ENCODE measurements at places on chromosomes 12 and 14. TPM values are rescaled to one million over a fixed set of nuclear protein-coding genes. Genes with fewer than 3 reads are reported as not detected.

- DNase-seq: no peak
These were observed 17.9 kb downstream of the KRT76 start for GRCh38 chr12:52759218-52759617.

DNA sequence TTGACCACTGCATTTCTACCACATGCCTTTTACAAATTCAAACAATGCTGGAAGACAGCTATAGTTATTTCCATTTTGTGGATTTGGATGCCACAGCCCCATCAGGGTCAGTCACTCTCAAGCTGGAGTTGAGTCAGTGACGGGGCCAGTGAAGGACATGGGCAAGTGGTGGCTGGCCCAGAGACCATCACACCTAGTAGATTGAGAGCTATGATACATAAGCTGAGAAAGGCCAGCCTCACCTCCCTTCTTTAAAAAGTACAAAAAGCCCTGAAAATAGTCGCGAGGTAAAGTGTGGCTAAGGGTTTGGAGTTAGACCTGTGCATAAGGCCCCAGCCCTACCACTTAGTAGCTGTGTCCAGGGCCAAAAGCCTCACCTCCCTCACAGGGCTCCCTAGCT is 4.1 kb downstream of the KCTD10 start:
- no peak for DNase-seq

DNA sequence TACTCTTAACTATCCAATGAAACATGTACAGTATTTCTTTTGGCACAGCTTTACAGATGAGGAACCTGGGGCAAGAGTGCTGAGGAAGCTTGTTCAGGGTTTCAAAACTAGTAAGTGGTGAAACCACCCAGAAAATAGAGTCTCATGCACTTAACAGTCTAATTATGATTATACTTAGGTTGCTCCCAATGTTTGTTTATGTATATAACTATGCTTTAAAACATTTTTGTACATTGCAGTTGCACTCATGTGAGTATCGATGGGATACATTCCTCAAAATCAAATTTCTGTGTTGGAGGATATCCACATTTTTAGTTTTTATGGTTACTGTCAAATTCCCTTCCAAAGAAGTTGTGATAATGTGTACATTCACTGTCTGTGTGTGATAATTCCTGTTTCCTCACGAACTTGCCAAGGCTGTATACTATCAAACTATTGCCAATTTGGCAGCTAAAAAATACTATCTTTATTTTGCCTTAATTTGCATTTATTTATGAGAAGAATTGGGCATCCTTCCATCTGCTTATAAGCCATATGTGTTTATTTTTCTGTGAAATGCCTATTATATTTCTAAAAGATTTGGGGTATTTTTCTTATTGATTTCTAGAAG is 143.9 kb upstream of the SSTR1 start:
- DNase-seq: no peak

GRCh38 chr12:76299536-76300296 is 48.5 kb downstream of the BBS10 start:
- no peak for DNase-seq

DNA sequence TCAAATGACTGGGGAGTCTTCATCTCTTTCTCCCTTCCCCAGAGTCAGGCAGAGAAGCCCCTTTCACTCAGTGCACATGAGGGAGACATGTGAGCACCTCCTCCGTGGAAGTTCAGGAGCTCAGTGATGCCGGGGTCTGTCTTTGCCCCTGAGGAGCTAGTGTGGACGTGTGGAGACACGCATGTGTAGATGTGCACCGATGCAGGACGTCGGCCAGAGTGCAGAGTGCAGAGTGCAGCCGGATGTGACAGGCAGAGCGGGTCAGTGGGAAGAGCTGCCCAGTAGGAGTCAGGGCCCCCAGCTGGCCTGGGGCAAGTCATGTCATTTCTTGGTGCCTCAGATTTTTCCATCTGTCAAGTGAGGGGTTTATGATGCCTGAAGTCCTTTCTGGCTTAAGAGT is 20.7 kb downstream of the TSPAN9 start:
- no peak for DNase-seq

Gene AKAP3
- total RNA-seq: 0.20 TPM

DNA sequence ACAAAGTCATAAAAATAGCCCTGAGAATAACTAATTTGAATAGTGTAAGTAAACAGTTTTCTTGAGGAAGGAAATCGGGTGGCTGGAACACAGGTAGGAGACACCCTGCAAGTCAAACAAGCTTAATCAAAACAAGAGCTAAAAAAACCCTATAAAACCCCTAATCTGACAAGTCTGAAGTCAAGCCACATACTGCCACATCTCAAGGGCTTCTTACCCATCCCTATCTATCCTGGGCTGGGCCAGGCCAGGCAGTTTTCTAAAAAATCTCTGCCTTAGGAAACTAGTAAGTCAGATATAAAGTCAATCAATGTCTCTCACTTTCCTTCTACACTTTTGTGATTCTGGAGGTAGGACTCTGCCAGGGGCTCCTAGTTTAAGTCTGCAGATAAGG is 15.3 kb downstream of the UBE2N start:
- no peak for DNase-seq

Gene RPS6KL1
- 20.7 TPM for total RNA-seq

DNA sequence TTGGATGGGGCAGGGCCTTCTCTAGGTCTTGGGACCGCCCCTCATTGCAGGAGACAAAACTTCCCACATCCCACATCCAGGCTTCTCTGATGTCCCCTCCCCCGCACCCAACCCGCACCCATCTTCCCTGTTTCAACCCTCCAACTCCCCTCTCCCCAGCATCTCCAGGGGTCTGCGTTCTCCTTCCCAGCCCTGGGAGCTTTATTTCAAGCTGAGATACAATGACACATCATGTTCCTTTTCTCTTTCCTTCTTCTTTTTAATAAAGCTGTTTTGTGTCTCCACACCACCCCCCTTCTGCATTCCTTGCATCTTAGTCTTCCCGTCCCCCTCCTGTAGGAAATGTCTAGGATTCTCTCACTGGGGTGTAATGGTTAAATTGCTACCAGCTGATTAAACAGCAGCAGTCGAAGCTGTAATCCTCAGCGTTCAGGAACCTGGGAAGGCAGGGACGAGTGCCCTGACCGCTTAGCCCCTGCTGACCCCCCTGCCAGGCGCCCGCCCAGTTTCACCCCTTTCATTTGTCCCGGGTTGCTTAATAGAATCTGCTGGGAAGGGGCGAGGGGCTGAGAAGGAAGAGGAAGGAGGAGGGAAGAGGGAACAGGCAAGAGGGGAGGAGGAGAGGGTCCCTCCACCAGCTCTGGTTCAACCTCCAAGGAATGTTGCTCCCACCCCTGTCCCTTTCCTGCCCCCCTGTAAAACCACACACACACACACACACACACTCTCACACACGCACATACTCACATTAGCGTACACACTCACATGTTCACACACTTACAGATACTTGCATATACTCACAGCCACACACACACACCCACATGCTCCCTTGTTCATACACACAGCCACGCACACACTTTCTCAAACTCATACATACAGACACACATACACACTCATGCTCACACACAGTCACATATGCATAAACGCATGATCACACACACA is 104.5 kb upstream of the MED13L start:
- no peak for DNase-seq

DNA sequence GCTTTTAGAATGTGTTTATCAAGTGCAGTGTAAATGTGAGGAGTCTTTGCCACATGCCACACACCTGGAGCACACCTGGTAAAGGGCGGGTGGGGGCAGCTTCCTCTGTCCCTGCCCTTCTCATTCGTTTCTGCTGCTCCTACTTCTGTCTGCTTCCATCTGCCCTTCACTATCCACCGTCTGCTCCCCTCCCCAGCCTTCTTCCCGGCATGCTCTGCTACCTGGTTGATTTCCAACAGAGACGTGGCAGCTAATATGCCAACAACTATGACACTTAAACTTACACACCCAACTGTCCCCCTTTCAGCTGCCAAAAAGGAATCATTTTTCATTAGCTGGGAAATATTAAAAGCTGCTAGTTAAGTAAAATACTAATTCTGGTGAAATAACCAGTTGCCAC is 9.1 kb upstream of the CARMIL3 start:
- DNase-seq: no peak

- DNase-seq: no peak
These were observed 8.6 kb upstream of the SNAPC1 start for GRCh38 chr14:61753631-61754030.

DNA sequence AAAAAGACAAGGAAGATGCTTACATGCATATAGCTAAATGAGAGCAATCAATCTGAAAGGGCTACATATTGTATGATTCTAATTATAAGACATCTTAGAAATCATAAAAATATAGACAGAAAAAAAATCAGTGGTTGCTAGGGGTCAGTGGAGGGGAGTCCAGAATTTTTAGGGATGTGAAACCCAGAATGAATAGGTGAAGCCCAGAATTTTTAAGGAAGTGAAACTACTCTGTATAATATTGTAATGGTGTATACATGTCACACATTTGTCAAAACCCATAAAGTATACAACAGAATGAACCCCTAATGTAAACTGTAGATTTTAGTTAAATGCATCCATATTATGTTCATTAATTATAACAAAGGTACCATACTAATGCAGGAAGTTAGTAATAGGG is 713.2 kb downstream of the FLRT2 start:
- DNase-seq: no peak

Gene DPY19L2
- 22.0 TPM for total RNA-seq

- DNase-seq: no peak
These were observed 20.2 kb upstream of the NUDT14 start for GRCh38 chr14:105201156-105201924.

GRCh38 chr14:74973003-74973653 is 17.7 kb upstream of the PGF start:
- no peak for DNase-seq

GRCh38 chr12:62697893-62698292 is 231.3 kb downstream of the MON2 start:
- DNase-seq: no peak

GRCh38 chr12:97168804-97169203 is 261.7 kb downstream of the NEDD1 start:
- no peak for DNase-seq

Gene FAM90A1
- not detected for total RNA-seq

DNA sequence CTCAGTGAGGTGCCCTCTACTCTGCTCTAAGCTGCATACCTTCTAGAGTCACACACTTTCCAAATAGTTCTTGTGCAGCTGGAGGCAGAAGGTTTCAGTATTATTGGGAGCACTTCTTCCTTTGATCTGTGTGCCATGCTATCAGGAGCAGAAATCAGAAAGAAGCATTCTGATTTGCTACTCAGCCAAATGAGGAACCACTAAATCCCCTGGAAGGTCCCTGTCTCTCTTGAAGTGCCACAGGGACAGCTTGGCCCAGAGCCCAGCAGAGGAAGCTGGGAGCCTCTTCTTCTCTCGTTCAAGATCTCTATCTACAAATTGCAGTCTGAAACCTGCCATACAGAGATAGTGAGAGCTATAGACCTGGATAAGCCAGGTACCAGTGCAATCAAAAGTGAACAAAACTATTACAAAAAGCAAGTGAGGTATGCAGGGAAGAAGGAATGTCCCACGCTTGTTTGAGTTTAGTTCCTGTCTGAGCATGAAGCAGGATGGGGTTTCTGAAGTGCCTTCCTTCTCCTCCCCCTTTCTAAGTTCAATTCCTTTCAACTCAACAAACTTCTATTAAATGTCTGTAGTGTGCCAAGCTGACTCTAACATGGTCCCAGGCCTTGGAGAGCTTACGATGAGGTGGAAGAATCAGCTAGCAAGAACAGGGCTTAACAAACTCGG is 100.9 kb upstream of the PARP11 start:
- DNase-seq: no peak

- no peak for DNase-seq
These were observed 356.2 kb downstream of the TMEM121 start for GRCh38 chr14:105882626-105883025.

GRCh38 chr12:88253371-88253978 is 111.4 kb downstream of the TMTC3 start:
- no peak for DNase-seq

GRCh38 chr12:105451211-105451610 is 120.7 kb downstream of the C12orf75 start:
- DNase-seq: no peak

Gene SERPINA12
- not detected for total RNA-seq

DNA sequence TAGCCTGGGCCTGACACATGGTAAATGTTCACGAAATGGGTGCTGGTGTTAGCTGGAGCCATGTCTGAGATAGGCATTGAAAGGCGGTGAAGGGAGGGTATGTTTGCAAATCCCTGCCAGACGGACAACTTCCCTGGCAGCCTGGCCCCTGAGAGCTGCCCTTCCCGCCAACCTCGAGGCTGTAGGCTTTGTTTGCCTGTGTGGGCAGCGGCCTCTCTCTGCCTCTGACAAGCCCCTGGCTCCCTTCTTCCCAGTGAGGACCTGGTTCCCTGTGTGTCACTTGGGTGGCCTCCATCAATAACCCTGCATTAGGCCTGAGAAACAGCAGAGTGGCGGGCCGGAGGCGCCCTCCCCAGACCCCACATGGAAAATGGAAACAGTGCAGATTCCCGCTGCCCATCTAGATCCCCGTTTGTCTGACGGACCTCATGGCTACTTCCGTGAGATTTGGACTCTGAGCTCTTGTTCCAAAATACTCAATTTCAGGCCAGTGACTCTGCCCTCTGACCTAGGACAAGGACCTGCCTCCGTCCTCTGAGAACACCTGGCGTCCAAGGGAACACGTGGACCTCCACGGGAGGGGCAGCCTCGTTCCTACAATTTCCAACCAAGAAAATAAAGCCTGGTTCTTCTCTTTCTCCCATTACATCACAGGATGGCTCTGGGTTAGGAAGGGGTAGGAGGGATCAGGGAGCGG is 325.5 kb downstream of the DPF3 start:
- DNase-seq: no peak

- no peak for DNase-seq
These were observed 18.0 kb downstream of the FMNL3 start for GRCh38 chr12:49689237-49689636.

DNA sequence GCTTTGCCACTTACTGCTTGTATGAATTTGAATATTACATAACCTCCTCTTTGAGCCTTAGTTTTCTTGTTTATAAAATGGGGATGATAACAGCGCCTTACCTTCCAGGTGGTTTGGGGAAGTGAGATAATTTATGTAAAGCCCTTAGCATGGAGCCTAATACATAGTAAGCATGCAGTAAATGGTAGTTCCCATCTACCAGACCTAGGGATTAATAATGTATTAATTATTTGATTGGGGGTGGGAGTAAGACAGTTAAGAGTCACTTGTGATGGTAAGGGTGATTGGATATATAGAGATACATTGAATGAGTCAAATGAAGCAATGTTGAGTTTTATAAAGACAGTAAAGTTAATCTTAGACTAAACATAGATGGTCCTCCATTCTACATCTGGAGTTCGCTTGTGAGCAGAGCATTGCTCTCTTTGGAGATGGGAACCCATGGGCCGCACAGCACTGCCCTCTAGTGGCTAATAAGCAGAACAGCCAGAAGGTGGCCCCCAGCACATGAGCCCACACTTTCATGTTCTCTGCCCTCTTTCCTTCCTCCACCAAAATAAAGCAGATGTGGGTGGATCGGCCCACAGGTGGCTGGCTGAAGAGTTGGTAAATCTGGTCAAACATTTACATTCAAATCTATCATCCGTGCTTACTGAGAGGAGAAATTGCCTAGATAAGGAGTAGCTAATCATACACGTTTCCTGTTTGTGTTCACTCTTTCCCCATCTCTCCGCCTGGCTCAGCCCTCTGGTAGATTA is 26.5 kb upstream of the TAMALIN start:
- peak; percentile 51 for DNase-seq

Data from tibial nerve (tissue), 4 donors.